ENCODE measurements at places on chromosomes 7 and 10. TPM values are rescaled to one million over a fixed set of nuclear protein-coding genes. Genes with fewer than 3 reads are reported as not detected.

The BTBD16 gene
- 0.09 TPM for total RNA-seq

The FKBP6 gene
- not detected for total RNA-seq

The TAF6 gene
- total RNA-seq, result 22.1 TPM

The STYXL1 gene
- total RNA-seq, result 43.3 TPM

The RADIL gene
- total RNA-seq, result 1.0 TPM

The TET1 gene
- total RNA-seq, result 0.56 TPM

The ANTXRL gene
- not detected for total RNA-seq

The PANK1 gene
- total RNA-seq, result 3.1 TPM

The LMTK2 gene
- total RNA-seq, result 8.0 TPM

The AGAP4 gene
- total RNA-seq, result 4.5 TPM

The OR6B1 gene
- total RNA-seq, result not detected

The CYTH3 gene
- 8.0 TPM for total RNA-seq

The NUDCD3 gene
- 125 TPM for total RNA-seq

The CUBN gene
- total RNA-seq, result 1.4 TPM

The INSYN2A gene
- total RNA-seq, result under 0.01 TPM

The ZC3HAV1L gene
- 8.9 TPM for total RNA-seq

The NODAL gene
- not detected for total RNA-seq

The TECTB gene
- total RNA-seq, result not detected

The ZNF316 gene
- 14.0 TPM for total RNA-seq

The NYAP1 gene
- total RNA-seq, result 2.2 TPM

The MIOS gene
- total RNA-seq, result 25.9 TPM

The TPK1 gene
- 11.1 TPM for total RNA-seq

The CUZD1 gene
- 0.54 TPM for total RNA-seq

The TMED4 gene
- total RNA-seq, result 57.0 TPM

The ANKRD61 gene
- total RNA-seq, result 0.09 TPM

The SLC26A5 gene
- total RNA-seq, result not detected

All from endothelial cell of coronary artery (primary cell).